ENCODE measurements at places on chromosomes 7 and 10. TPM values are rescaled to one million over a fixed set of nuclear protein-coding genes. Genes with fewer than 3 reads are reported as not detected.
A peak's percentile ranks its signal among the peaks of the same experiment; 100 is the strongest.

GRCh38 chr7:134153493-134154136 is 26.5 kb downstream of the LRGUK start:
- no peak overlapping the region for H3K4me3 ChIP-seq
- H3K27ac ChIP-seq: no peak overlapping the region
- H3K27me3 ChIP-seq: peaks cover 20% of the 10 kb centered on the region
- H3K36me3 ChIP-seq: no peaks in the 10 kb centered on the region

GRCh38 chr10:72072639-72073038 is 15.7 kb downstream of the SPOCK2 start:
- peaks cover 12% of the 10 kb centered on the region for H3K36me3 ChIP-seq
- no peak overlapping the region for H3K4me3 ChIP-seq
- H3K4me1 ChIP-seq: peaks cover 35% of the 10 kb centered on the region

DNA sequence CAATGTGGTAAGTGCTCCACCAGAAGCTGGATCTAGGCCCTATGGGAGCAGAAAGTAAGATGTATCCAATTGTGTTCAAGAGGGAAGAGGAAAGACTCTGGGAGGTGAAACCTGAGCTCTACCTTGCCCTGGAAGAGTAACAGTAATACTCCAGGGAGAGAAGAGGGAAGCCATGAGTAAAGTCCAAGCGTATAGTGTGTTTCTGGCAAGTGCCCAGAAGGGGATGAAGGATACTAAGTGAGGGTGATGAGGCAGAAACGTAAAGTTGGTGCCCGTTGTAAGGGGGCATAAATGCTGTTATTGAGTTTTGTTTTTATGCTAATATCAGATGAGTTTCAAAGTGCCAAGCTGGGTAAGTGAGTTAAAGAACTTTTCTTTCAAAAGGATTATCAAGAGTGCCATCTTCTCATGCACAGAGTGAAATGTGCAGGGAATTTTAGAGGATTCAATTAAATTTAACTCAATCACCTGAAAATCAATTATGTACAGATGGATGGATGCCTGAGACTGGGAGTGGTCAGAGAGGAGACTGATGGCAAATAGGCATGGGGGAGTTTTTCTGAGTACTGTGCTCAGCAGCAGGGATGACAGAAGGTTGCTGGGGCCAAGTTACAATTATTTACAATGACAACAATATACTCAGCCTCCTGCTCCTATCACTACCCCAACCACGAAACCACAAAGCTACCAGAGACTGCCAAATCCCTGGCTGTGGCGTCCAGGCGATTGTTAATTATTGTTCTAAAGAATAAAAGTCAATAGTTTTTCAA is 123.3 kb upstream of the LAMB4 start:
- DNase-seq: no peak
- peaks cover 2% of the 10 kb centered on the region for H3K27me3 ChIP-seq
- H3K4me3 ChIP-seq: no peak overlapping the region
- H3K4me1 ChIP-seq: no peaks in the 10 kb centered on the region
- no peaks in the 10 kb centered on the region for H3K36me3 ChIP-seq

- H3K4me3 ChIP-seq: no peak overlapping the region
- peaks cover 7% of the 10 kb centered on the region for H3K36me3 ChIP-seq
- H3K27ac ChIP-seq: no peak overlapping the region
- no peaks in the 10 kb centered on the region for H3K27me3 ChIP-seq
- H3K4me1 ChIP-seq: peaks cover 26% of the 10 kb centered on the region
- DNase-seq: peak; percentile 43
Observed at GRCh38 chr7:7970531-7971307, 2.1 kb downstream of the GLCCI1 start.

DNA sequence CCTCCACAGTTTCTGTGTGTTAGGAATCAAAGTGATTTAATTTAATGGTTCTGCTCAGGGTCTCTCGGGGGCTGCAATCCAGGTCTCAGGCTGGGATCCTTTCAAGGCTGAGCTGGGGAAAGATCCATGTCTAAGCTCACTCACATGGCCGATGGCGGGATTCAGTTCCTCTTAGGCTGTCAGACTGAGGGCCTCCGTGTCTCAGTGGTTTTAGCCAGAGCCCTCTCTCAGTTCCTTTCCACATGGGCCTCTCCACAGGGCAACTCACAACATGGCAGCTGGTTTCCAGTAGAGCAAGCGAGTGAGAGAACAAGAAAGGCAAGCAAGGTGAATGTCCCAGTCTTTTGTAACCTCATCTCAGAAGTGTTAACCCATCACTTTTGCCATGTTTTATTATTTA is 26.9 kb downstream of the CAV1 start:
- no peak overlapping the region for H3K4me3 ChIP-seq
- peaks cover 18% of the 10 kb centered on the region for H3K27me3 ChIP-seq
- DNase-seq: no peak
- no peaks in the 10 kb centered on the region for H3K36me3 ChIP-seq
- no peak overlapping the region for H3K27ac ChIP-seq
- H3K4me1 ChIP-seq: no peaks in the 10 kb centered on the region

- no peak overlapping the region for H3K27ac ChIP-seq
- peaks cover 18% of the 10 kb centered on the region for H3K27me3 ChIP-seq
- H3K4me3 ChIP-seq: no peak overlapping the region
- DNase-seq: no peak
- H3K36me3 ChIP-seq: no peaks in the 10 kb centered on the region
- H3K4me1 ChIP-seq: peaks cover 4% of the 10 kb centered on the region
Observed at GRCh38 chr7:159007996-159008389, 136.7 kb downstream of the VIPR2 start.

- peaks cover 55% of the 10 kb centered on the region for H3K4me1 ChIP-seq
- H3K27me3 ChIP-seq: no peaks in the 10 kb centered on the region
- H3K4me3 ChIP-seq: peak overlapping the region; percentile 76
- H3K36me3 ChIP-seq: peaks cover 13% of the 10 kb centered on the region
- peak; percentile 64 for DNase-seq
- H3K27ac ChIP-seq: peak overlapping the region; percentile 94
Observed at GRCh38 chr10:74586088-74586585, 240.3 kb upstream of the KAT6B start.

DNA sequence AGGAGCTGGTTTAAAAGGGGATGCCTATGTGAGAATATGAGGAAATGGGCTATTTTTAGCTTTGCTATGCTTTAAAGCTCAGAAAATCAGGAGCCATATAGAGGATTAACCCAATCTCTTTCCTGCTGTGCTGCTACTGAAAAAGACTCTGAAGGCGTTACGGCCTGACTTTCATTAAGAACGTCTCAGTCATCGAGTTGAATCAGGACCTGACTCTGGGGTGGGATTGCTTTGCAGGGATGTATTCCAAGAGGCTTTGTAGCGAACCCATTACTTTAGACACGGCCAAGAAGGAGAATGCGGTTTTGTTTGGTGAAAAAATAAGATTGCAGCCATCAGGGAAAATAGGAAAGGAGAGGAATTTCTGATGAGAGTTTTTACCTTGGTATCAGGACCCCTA is 426.9 kb downstream of the CCSER2 start:
- DNase-seq: no peak
- no peak overlapping the region for H3K4me3 ChIP-seq
- H3K36me3 ChIP-seq: no peaks in the 10 kb centered on the region
- H3K27ac ChIP-seq: no peak overlapping the region
- no peaks in the 10 kb centered on the region for H3K4me1 ChIP-seq

DNA sequence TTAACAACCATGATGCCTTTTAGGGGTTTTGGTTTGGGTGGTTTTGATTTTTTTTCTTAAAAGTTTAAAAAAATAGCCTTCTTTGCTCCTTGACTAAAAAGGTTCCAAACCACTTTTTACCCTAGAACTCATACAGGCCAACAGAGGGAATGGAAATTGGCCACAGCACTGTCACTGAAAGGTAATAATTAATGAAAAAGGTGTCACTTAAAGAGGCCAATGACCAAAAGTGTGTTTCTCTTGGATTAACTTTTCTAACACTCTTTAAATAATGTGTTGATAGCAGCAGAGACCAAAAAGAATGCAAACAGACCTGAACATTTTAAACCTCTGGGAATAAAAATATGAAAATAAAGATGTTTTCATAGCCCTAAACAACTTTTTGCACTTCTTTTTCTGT is 221.1 kb upstream of the TCF7L2 start:
- no peak overlapping the region for H3K27ac ChIP-seq
- no peaks in the 10 kb centered on the region for H3K27me3 ChIP-seq
- peaks cover 2% of the 10 kb centered on the region for H3K36me3 ChIP-seq
- no peaks in the 10 kb centered on the region for H3K4me1 ChIP-seq

GRCh38 chr7:65832281-65832680 is 40.6 kb upstream of the VKORC1L1 start:
- no peak for DNase-seq
- H3K4me3 ChIP-seq: no peak overlapping the region
- peaks cover 11% of the 10 kb centered on the region for H3K36me3 ChIP-seq
- peaks cover 9% of the 10 kb centered on the region for H3K4me1 ChIP-seq
- H3K27ac ChIP-seq: no peak overlapping the region

GRCh38 chr7:2838873-2839578 is 5.1 kb downstream of the GNA12 start:
- no peaks in the 10 kb centered on the region for H3K27me3 ChIP-seq
- no peak for DNase-seq
- H3K27ac ChIP-seq: no peak overlapping the region
- no peak overlapping the region for H3K4me3 ChIP-seq
- peaks cover 39% of the 10 kb centered on the region for H3K4me1 ChIP-seq

DNA sequence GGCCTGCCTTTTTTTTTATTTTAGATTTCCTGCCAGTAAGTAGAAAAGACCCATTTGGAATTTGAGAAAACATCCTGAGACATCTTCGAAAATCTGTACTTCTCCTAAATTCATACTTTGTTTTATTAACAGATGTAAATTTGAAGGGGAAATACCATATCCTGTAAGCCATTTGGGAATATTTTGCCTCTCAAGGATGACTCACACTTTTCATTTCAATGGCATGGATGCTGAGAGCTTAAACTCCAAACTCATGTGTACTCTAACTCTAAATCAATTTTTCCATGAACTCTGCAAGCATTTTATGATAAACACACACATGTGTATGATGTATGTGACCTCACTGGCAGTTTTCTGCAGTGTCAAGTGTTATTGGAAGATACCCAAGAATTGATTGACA is 89.0 kb downstream of the SEMA3A start:
- H3K4me3 ChIP-seq: no peak overlapping the region
- no peaks in the 10 kb centered on the region for H3K27me3 ChIP-seq
- no peaks in the 10 kb centered on the region for H3K4me1 ChIP-seq
- DNase-seq: no peak

DNA sequence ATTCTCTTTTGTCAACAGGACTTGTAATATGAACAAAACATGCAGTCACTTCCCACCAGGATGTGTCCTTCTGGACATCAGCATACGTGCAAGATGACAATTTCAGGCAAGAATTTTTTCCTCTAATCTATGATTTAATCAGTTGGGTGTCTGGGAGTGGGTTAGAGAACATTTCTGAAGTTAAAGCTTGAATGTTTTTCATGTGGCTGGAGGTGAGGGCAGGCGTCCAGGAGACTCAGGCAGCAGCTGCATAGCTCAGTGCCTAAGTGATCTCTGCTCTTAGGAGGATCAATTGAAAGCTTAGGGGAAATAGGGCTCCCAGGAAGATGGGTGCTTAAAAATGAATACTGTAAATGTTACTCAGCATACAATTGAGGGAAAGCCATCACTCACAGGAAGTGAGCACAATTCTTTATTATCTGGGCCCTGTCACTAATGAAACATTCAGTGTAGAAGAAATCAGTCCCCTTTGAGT is 457.6 kb upstream of the KLF6 start:
- no peaks in the 10 kb centered on the region for H3K27me3 ChIP-seq
- H3K27ac ChIP-seq: no peak overlapping the region
- DNase-seq: no peak

GRCh38 chr7:102021841-102022618 is 204.6 kb downstream of the CUX1 start:
- DNase-seq: no peak
- no peak overlapping the region for H3K27ac ChIP-seq
- no peaks in the 10 kb centered on the region for H3K36me3 ChIP-seq
- no peaks in the 10 kb centered on the region for H3K4me1 ChIP-seq
- H3K27me3 ChIP-seq: no peaks in the 10 kb centered on the region

GRCh38 chr7:158837790-158838637 is 8.7 kb upstream of the ESYT2 start:
- H3K4me1 ChIP-seq: peaks cover 13% of the 10 kb centered on the region
- H3K36me3 ChIP-seq: no peaks in the 10 kb centered on the region
- H3K4me3 ChIP-seq: no peak overlapping the region
- no peak for DNase-seq
- no peak overlapping the region for H3K27ac ChIP-seq

- H3K4me3 ChIP-seq: no peak overlapping the region
- peaks cover 92% of the 10 kb centered on the region for H3K36me3 ChIP-seq
- peaks cover 87% of the 10 kb centered on the region for H3K4me1 ChIP-seq
- peak overlapping the region; percentile 84 for H3K27ac ChIP-seq
Observed at GRCh38 chr7:139084709-139085108, 24.8 kb downstream of the ZC3HAV1 start.

DNA sequence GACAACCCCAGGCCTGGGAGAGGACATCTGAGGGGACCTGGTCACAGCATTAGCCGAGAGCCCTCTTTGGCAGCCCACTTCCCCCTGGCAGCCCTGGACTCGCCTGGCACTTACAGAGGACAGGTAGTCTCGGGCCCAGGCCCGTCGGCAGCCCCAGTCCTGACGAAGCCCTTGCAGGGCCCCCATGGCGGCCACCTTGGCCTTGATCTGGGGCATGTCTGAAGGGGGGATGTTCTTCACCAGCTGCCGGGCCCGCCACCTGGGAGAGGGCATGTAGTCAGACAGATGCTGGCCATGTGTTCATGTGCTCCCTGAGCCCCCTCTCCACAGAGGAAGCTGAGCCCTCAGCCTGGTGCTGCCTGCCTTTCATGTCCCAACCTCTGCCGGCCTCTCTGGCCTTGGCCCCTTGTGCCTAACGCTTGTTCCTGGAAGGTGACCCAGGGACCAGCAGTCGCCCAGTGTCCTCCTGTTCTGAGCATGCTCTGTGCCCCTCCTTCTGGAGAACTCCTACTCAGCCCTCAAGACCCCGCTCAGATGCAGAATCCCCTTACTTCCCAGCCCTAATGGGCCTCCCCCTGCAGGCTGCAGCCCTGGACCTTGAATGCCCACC is 13.9 kb downstream of the MYO1G start:
- H3K4me1 ChIP-seq: peaks cover 16% of the 10 kb centered on the region
- no peak for DNase-seq
- no peaks in the 10 kb centered on the region for H3K27me3 ChIP-seq
- H3K36me3 ChIP-seq: peaks cover 48% of the 10 kb centered on the region
- no peak overlapping the region for H3K27ac ChIP-seq
- no peak overlapping the region for H3K4me3 ChIP-seq

DNA sequence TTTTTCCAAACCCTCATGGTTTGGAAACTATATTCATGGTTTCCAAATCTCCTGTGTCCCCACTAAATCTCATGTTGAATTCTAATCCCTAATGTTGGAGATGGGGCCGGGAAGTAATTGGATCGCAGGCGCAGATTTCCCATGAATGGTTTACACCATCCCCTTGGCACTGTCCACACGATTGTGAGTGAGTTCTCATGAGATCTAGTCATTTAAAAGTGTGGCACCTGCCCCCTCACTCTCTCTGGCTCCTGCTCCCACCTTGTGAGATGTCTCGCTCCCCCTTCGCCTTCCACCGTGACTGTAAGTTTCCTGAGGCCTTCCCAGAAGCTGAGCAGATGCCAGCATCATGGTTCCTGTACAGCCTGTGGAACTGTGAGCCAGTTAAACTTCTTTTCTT is 3.3 kb upstream of the MTPAP start:
- DNase-seq: no peak
- no peak overlapping the region for H3K27ac ChIP-seq
- no peak overlapping the region for H3K4me3 ChIP-seq
- H3K4me1 ChIP-seq: peaks cover 14% of the 10 kb centered on the region
- H3K36me3 ChIP-seq: no peaks in the 10 kb centered on the region

The GPR15LG gene
- not detected for total RNA-seq

The CYP2E1 gene
- 0.26 TPM for total RNA-seq

The OR2A1 gene
- total RNA-seq: not detected

The COL26A1 gene
- not detected for total RNA-seq

The SLC26A5 gene
- not detected for total RNA-seq

The CYP26C1 gene
- 0.05 TPM for total RNA-seq

The CALHM1 gene
- total RNA-seq: 1.1 TPM
